GM13977 (cell line): ENCODE measurements at places on chromosomes 6 and 20.

- no peak for DNase-seq
Measured at GRCh38 chr6:11744753-11745152, 33.9 kb downstream of the ADTRP start.

DNA sequence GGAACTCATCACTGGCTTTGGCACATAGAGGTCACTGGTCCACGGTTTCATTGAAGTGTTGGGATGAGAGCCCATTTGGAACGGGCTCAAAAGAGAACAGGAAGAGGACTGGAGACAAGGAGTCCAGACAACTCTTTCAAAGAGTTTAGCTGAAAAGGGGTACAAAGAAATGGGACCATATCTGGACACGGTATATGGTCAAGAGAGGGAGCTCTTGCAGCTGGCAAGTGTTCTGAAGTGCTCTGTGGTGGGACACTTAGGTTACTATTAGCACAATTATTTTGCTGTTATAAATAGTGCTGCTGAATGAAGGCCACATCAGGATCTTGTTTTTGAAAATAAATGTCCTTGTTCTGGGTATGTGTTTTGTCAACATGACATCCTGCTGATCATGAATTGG is 4.6 kb downstream of the SGK2 start:
- DNase-seq: peak; percentile 40

DNA sequence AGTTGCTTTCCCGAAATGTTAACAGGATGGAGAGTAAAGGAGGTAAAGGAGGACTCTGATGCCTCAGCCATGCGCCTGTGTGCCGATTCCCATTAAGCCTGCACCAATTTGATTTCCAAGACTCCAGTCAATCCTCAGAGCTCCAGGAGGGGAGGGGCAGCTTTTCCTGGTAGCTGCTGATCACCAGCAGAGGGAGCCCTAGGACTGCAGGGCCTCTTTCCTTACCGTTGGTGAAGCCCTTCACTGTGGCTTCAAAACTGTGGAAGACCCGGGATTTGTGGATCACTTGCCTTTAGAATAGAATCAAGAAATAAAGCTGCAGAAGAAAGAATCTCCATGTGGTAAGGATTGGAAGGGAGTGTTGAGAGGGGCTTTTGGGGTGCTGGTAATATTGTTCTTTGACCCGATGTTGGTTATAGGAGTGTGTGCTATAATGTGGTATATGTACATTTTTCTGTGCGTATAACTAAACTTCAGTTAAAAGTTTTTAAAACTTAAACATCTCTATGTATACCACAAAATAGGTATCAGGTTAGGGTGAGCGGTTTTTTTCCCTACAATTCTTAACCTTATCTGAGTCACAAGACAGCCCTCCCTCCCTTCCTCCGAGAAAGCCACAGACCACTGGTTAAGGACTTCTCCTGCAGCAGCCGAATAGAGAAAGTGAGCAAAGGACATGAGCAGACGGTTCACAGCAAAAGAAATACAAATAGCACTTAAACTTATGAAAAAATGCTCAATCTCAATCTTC is 6.9 kb upstream of the OSER1 start:
- no peak for DNase-seq

DNA sequence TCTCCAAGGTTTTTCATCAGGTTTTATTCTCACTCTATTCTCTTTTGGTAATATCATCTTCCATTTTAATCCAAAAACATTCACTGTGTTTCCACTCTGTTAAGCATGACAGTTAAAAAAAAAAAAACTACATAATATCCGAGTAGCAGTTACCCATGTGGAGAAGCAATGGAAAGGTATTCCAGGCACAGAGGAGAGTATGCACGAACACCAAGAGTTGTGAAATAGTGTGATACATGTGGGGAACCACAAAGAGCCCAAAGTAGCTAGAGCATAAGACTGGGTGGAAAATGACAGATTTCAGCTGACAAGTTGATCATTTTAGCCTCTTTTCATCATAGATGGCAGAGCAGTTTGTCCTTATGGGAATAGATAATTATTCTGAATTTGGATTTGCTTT is 19.9 kb upstream of the FBXL4 start:
- no peak for DNase-seq
